Hematopoietic multipotent progenitor cell treated with erythropoietin and hydrocortisone succinate and interleukin-3 and kit ligand, for 6 days (in vitro differentiated cells): ENCODE measurements at places on chromosomes 12 and 14.

DNA sequence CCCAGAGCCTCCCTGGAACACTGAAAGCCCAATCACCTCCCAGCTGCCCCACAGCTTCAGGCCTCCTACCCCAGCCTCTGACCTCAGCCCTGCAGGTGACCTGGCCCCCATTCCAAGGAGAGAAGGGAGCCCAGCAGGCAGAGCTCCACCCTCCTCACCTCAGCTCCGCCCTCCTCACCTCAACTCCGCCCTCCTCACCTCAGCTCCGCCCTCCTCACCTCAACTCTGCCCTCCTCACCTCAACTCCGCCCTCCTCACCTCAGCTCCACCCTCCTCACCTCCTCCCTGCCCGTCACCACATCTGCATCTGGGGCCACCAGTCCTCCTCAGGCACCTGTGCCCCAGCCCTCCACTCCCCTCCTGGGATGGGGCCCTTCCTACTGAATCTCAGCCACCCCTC is 112.2 kb upstream of the SFSWAP start:
- DNase-seq = no peak

DNA sequence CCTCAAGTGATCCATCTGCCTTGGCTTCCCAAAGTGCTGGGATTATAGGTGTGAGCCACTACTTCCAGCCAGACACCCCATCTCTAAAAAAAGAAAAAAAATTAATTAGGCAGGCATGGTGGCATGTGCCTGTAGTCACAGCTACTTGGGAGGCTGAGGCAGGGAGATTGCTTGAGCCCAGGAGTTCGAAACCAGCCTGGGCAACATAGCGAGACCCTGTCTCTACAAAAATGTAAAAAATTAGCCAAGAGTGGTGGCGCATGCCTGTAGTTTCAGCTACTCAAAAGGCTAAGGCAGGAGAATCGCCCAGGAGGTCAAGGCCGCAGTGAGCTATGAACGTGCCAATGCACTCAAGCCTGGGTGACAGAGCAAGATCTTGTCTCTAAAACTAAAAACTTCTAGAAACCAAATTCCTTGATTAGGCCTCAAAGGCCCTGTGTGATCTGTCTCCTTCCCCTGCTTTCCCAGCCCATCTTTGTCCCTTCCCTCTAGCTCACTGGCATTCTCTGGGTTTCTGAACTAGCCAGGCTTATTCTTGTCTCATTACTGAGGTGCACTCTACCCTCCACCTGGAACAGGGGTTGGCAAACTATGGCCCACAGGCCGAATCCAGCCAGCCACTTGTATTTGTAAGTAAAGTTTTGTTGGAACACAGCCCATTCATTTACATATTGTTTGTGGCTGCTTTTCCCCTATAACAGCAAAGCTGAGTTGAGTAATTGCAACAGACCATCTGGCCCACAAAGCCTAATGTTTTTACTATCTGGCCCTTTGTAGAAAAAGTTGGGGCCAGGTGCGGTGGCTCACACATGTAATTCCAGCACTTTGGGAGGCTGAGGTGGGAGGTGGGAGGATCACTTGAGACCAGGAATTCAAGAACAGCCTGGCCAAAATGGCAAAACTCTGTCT is 17.2 kb upstream of the TPCN1 start:
- DNase-seq = peak; percentile 74

DNA sequence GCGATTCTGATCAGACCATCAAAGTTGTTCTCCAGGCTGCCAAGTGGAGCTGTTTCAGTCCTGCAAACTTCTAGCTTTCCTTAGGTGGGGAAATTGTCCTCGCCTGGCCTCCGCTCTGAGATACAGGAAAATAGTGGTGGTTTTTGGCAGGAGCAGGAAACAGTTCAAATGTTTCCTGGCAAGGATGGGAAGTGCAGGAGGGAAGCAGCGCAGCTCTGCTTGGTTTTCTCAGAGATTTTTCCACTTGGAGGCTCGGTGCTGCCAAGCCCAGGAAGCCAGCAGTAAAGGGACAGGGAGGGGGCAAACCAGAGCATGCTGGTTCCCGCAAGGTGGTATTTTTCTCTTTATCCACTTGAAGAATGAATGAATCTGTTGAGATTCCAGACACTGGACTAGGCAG is 17.0 kb downstream of the TMEM63C start:
- no peak for DNase-seq

GRCh38 chr12:47280543-47281300 is 201.0 kb upstream of the AMIGO2 start:
- DNase-seq = peak; percentile 73

DNA sequence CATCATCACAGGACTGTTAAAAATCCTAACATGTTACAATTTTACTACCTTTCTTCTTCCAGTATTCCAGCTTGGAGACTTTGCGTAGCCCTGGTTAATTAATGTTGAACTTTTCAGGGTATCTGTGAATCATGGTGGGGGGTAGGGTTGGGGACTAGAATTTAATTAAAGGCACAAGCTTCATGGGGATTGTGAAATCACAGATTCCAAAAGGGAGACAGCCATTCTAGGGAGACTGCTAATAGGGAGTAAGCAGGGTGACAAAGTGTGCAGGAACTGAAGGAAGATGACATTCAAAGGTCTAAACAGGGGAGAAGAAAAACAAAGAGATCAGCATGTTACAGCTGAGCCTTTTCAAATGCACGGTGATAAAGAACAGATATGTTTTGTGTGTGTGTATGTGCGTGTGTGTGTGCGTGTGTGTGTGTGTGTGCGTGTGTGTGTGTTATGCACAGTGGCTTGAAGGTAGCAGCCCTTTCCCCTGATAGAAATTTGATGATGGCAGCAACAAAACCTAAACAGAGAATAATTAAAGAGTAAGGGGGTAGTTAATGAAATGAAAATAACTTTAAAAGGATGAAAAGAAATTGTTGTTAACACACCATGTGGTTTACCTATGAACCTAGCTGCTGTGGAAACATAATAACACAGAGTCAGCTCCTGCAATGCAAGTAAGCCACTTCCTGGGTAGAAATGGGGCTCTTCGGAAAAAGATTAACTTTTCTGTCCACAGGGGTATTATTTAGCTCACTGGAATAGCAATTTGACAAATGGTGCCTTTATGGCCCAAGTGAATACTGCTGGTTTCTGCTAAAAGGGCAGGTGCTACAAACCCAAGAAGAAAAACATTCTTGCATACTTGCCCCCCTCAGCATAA is 581.7 kb downstream of the DIO2 start:
- no peak for DNase-seq

GRCh38 chr14:46063872-46064271 is 587.7 kb downstream of the RPL10L start:
- DNase-seq = no peak

DNA sequence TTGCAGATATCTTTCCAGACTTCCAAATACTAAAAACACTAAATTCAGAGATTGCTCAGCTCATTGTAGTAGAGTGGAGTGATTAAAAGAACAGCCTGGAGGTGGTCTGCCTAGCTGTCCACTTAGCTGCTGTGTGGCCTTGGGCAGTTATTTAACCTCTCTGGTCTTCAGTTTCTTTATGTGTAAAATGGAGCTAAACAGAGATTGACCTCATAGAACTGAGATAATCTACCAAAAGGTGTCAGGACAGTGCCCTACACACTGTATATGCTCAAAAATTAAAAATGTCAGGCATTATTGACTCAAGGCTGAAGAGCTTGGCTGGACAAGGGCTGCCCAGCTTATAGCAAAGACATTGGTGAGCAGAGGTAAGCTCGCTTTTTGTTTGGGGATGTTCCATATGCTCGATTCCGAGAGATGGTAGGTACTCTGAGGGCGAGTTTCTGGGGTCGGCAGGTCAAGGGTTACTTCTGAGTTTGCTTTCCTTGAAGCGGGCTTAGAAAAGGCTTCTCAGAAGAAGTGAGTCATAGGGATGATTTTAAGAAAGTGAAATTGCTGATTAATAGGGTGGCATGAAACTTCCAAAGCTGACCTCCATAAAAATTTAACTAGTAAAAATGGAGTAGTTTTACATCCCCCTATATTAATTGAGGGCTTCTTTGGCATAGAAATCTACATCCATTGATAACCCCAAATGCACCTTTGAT is 107.5 kb downstream of the GPATCH2L start:
- DNase-seq = no peak

DNA sequence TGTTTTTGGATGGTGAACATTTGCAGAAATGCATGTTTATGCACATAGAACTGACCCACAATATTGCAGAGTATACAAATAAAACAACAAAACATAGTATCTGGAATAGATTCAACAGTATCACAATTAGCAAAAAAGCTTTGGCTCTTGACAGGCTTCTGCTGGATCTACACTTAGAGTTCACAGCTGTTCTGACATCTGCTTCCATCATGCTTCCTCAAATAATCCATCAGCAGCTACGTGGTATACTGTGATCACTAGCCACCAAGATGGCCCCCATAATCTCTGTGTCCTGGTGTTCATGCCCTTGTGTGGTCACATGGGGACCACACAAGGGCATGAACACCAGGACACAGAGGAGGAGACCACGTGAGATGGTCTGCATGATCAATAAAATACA is 166.6 kb upstream of the CCDC198 start:
- DNase-seq = no peak

- no peak for DNase-seq
Measured at GRCh38 chr12:22656831-22657230, 31.9 kb downstream of the ETNK1 start.

DNA sequence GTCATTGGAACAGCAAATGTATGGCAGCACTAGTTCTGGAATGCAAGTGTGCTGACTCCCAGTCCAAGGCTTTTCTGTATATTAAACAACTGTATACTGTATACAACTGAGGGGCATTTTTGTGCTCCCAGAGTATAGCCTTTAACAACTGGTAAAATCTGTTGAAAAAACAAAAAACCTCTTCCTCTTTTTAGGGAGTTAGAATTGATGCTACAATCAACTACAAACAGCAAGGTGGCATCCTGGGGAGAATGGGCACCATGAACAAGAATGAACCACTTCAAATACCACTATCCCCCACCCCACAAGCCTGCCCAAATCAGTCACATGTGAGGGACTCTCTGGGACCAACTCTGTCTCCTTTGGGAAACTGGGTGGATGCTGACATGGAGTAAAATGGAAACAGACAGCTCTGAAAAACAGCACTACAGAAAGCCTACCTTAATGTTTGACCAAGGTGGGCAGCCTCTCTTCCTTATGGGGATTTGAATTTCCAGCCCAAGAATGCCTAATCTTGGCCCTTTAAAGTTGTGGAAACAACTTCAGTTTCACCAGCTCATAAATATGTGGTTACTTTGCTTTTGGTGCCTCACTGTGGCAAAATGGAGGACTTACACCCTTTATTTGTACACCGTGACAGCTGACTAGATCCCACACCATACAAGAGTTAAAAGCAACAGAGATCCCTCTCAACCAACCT is 7.5 kb downstream of the VTI1B start:
- DNase-seq = peak; percentile 82

GRCh38 chr14:104442107-104442551 is 137.4 kb upstream of the C14orf180 start:
- no peak for DNase-seq

GRCh38 chr14:86774916-86775315 is 1218.1 kb downstream of the GALC start:
- no peak for DNase-seq

GRCh38 chr14:50109342-50109741 is 7.0 kb downstream of the VCPKMT start:
- DNase-seq = no peak

GRCh38 chr12:123807670-123808069 is 45.6 kb downstream of the DNAH10 start:
- no peak for DNase-seq

DNA sequence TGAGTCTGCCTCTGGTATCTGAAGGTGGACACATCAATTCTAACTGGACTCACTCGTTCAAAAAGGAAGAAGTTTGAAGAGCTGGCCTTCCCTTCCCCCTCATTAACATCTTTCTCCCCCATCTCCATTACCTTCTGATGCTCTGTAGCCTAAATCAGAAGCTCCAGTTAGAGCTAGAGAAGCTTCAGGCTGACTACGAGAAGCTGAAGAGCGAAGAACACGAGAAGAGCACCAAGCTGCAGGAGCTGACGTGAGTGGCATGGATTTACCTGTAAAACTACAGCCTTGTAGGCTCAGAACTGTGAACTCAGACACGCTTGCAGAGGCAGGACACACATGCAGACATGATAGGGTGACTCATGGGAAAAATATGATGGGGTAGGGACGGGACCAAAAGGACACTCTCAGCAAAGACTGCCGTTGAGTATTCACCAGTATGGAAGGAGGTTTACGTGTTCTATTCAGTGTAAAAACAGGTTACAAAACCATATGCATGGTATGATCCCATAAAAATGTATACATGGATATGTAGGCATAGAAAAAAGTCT is 14.3 kb upstream of the PIP4K2C start:
- DNase-seq = no peak
